Activated CD4-positive, alpha-beta T cell treated with anti-CD3 and anti-CD28 coated beads, Interleukin-2, amount 50 U/mL, for 4 hours (primary cell): ENCODE measurements at places on chromosomes 13 and 19.

- DNase-seq = no peak
Measured at GRCh38 chr13:84741253-84741652, 859.0 kb upstream of the SLITRK1 start.

DNA sequence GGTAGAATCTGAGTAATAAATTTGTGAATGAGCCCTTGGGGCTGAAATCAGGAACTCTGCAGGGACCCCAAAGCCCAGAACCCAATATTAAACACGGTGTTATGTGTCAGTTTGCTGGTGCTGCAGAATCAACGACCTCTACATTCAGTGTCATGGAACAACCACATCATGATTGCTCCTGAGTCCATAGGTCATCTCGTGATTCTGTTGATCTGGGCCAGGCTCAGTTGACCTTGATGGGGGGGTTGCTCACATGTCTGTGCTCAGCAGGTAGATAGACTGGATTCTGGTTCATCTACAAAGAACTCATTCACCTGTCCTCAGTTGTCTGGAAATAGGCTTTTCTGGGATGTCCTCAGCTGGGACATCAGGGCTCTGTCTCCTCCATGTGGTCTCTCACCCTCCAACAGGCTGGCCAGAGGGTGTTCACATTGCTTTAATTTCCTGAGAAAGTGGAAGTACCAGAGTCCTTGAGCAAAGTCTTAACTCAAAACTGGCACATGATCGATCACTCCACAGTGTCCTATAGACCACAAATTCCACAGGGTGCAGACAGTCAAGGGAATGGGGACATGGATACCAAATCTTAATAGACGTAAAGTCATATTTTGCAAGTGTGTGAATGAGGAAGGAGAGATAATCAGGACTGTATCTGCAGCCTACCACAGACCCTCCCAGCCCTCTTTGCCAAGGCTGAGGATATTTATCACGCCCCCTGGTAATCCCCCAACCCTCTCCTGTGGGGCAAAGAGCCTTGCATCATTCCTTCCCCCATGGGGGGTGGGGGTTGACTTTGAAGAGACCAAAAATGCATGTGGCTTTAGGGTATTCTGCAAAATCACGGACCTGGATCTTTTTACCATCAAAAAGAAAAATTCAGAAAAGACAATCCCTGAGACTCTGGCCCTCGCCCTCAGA, 39.3 kb upstream of the IGFL1 start:
- DNase-seq = no peak

- peak; percentile 58 for DNase-seq
Measured at GRCh38 chr19:1503089-1503924, 9.5 kb downstream of the ADAMTSL5 start.

- no peak for DNase-seq
Measured at GRCh38 chr13:105762096-105762495, 773.4 kb downstream of the EFNB2 start.

DNA sequence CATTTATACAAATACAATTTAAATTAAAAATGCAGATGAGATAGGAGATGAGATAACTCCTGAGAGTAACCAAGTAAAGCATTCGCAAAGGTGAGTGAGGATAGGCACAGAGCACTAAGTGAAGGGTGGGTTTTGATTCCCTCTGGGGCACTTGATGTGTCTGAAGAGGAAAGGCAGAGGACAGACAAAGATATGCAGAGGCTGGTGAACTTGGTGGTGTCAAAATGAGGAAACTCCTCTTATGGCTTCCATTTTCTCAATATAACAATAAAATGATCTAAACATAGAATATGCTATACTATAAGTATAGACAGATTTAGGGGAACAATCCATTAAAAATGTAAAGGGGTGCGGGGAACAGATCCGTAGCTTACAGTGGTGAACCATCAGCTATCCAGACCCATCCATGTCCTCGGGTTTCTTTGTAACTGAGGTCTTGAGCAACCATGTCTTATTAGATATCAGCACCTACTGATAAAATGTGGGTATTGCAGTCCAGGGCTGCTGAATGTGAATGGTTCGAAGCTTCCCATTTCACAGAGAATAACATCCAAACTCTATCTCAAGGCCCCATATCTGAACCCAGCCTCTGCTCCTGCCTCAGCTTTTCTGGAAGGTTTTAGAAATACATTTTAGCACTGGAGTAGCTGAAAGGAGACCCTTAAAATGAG, 73.9 kb upstream of the SLC10A2 start:
- no peak for DNase-seq

GRCh38 chr13:104996022-104996421, 1539.4 kb downstream of the EFNB2 start:
- no peak for DNase-seq

DNA sequence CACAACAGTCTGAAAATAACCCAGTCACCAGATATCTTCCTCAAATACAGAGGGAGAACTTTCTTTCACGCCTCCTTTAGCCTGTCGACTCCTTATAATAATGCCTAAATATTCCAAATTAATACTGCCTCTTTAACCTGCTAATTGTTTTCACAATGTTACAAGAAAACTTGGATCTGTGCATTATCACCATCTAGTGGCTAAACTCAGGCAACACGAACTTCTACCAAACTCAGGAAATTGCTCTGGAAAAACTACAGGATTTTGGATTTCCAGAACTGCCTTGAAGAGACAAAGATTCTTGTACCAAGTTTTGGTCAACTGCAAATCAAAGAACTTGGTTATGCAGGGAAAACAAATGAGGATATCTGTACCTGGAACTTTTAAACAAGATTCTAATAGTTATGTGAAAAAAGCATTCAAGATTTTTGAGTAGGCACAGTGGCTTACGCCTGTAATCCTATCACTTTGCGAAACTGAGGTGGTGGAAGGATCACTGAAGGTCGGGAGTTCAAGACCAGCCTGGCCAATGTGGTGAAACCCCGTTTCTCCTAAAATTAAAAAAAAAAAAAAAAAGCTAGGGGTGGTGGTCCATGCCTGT, 10.8 kb downstream of the CLN5 start:
- DNase-seq = no peak

DNA sequence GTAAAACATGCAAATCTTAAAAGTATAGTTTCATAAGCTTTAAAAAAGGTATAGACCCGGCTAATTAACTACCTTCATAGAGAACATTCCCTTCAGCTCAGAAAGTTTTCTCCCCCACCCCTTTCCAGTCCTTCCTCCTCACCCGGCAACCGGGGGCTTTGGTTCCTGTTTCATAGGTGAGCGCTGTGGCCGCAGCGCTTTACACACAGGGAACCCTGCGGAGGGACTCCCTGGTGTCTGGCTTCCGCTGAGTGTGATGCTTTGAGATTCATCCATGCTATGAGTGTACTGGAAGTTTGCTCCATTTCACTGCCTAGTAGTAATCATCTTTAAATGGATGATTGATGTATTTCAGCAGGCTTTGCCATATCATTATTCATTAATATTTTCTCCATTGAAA, 26.0 kb upstream of the PABPC3 start:
- DNase-seq = no peak

- no peak for DNase-seq
Measured at GRCh38 chr13:46855166-46855565, 41.7 kb downstream of the HTR2A start.

GRCh38 chr13:75693227-75693626, 57.1 kb downstream of the LMO7 start:
- no peak for DNase-seq

DNA sequence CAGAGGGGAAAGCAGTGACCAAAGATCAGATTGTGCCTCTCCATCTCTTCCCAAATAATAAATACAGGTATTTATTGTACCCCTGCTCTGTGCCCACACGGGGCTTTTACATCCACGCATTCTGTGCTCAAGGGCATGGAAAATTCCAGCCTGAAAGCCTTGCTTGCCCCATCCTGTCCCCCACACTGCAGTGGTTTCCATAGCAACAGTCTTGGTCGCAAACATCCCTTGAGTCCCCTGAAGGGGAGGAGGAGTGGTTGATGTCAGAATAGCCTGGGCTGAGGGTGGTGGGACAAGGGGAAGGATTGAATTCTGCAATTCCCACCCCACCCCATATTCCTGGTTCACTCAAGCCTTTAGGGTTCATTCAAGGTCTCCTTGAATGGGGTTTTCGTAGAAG, 41.0 kb upstream of the USP29 start:
- DNase-seq = no peak

DNA sequence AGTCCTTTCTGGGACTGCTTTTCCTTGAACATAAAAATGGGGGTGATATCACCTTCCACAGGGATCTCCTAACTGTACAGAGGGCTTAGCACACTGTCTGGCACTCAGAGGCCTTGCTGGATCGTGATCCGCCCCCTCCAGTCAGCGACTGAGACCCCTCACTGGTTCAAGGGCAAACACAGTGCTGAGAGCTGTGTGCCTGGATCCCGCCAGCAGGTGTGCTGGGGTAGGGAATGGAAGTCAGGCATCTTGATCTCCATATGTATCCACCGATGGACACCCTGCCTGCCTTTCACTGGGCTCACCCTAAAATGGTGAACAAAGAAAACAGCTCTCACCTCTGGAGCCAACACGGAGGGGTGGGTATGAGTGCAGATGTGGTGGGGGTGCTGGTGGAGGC, 64.3 kb downstream of the IRS2 start:
- no peak for DNase-seq

- DNase-seq = no peak
Measured at GRCh38 chr19:7137120-7137519, 67.6 kb downstream of the ZNF557 start.

GRCh38 chr13:33184112-33184490, 101.5 kb downstream of the STARD13 start:
- no peak for DNase-seq

- no peak for DNase-seq
Measured at GRCh38 chr19:2711172-2711874, 8.8 kb upstream of the GNG7 start.

GRCh38 chr13:91115776-91116175, 231.7 kb upstream of the MIR17HG start:
- no peak for DNase-seq

DNA sequence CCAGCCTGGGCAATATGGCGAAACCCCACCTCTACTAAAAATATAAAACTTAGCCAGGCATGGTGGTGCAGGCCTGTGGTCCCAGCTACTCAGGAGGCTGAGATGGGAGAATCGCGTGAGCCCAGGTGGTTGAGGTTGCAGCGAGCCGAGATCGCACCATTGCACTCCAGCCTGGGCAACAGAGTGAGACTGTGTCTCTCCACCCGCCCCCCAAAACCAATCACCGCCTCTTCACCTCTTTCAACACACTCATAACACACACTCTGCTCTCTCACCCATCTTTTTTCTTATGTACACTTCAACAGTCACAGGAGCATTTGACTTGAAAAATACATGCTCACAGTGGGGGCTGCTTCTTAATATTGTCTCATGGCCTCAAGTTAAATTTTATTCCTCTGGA, 76.8 kb downstream of the ESD start:
- DNase-seq = no peak

DNA sequence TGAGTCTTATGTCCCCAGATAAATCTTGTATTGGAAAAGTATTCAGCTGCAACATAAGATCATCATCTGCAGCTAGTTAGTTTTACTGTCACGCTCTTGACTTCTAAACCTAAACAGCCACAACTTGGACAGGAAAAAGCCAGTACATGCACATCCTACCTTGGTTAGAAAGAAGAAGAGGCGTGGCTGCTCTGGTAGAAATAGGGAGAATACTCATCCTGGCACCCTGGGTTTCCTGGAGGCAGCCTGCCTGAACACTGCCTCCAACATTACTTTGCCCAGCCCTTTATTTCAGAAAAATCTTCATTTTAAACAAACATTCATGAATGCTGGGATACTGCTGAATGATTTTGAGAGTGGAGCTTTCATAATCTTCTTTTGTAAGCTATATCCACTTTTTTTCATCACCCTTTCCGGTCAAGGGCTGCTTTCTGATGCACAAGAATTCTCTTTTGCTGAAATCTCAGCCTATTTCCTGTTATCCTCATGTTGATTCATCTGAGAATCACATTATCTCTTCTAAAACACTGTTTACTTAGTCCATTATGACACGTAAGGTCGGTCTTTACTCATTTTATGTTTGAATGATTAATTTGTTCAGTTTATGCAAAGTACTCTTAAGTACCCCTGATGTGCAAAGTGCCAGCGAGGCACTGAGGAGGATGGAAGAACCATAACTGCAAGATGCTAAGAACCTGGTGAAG, 55.2 kb downstream of the STARD13 start:
- no peak for DNase-seq

- no peak for DNase-seq
Measured at GRCh38 chr19:3118232-3119070, 17.4 kb upstream of the GNA15 start.

DNA sequence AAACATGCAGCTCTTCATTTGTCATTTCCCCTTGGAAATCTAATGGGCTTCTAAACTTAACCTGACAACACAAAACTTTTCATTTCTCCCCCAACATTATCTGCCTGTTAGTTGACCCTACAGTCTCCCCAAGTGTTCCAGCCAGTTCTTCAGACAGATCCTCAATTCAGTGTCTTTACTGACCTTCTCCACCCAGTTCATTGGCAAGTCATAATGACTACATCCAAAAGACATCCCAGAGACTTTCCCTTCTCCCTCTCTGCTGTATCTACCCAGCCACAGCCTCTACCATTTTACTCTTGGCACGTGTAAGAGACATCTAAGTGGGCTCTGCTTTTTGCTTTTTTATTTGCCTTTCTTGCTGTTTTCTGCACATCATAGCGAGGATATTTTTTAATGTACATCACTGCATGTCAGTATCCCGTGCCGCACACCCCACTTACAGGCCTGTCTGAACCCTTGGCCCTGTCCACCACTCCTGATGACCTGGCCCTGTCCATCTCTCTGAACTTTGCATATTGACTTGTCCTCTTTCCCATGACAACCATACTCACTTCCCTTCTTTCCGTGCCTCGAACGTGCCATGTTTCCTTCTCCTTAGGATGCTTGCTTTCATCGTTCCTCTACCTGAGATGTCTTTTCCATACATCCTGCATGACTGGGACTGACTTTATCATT, 391.9 kb downstream of the IRS2 start:
- no peak for DNase-seq

- no peak for DNase-seq
Measured at GRCh38 chr19:7200736-7201135, 93.5 kb downstream of the INSR start.

DNA sequence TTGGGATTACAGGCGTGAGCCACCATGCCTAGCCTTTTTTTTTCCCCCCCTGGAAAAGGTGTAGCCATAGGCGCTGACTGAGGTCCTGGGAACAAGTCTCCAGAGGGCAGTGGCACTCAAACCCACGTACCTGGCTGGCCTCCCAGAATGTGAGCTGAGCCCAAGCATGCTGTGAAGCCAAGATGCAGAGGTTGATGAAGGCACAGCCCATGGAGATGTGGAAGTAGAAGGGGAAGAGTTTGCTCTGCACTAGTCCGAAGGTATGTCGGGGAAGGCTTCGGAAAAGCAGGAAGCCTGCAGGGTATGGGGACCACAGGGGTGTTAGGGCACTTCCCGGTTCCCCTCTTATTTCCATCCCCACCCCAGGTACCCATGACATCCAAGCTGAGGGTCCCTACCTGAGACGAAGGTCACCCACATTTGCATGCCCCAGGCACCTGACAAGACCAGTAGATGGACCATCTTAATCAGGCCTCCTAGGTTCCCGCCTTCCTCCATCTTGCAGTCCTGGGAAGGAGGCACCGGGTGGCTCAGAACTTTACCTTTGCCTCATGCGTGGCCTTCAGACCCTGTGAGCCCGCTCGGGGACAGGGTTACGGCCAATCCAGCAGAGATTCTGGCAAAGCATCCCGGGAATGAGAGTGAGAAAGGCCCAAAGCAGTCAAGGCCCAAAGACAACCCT, 805 bp downstream of the TMEM205 start:
- DNase-seq = no peak
